GM12864 (cell line): ENCODE measurements at places on chromosomes 4 and X.

DNA sequence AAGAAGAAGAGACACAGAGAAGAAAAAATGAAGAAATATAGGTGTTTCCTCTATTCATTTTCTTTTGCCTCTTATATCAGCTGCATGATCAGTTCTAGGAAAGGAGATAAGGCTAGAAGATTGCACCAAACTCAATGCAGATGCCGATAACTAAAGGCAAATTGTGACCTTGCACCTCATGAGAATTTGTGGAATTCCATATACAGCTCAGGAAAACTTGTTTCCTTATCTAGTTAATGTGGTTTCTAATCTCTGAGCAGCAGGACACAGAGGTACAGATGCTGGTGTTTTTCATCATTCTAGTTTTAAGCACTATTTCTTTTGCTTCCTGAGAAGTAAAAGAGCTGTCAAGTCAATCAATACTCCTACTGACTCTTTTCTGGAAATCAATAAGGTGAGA, 104.6 kb upstream of the NWD2 start:
- DNase-seq: no peak

DNA sequence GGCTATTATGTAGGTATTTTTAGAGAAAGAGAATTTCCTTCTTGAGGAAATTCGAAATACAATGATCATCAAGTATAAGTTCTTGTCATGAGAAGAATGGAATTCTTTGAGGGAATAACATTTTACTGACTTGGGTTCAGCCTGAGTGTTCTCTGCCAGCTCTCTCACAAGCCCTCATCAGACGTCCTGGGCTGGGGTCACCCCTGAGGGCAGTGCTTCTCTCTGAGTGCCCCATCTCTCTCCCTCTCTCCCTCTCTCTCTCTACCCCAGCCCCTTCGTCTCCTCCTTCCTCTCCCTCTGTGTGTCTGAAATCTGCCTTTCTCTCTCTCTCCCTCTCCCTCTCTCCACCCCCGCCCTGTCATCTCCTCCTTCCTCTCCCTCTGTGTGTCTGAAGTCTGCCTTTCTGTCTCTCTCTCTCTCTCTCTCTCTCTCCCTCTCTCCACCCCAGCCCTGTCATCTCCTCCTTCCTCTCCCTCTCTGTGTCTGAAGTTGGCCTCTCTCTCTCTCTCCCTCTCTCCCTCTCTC, 241.7 kb upstream of the PSAPL1 start:
- no peak for DNase-seq

DNA sequence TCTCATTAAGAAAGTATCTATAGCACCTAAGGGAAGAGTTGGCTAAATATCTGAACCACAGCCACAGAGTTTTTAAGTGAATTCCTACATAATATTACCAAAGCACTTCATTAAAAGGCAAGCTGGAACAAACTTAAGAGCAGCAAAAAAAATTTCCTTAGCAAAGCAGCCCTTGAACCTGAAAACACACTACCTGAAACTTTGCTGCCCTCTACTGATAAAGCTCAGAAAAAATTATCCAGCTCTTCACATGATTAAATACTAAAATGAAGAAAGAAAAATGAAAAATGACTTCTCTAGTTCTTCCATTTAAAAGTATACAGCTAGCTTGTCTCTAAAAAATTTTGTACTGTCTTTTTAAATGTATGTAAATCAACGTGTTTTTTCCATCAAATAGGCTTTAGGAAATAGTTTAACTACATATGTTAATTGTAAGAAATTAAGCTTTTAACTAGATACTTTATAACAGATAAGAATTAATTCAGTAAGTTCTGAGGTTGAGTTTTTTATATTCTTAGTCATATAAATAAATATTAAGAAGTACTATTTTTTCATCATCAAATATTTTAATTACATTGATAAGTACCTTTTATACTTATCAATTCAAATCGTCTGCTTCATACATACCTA, 156.1 kb downstream of the STPG2 start:
- DNase-seq: no peak

- DNase-seq: no peak
Measured at GRCh38 chr4:104424989-104425388, 69.7 kb downstream of the CXXC4 start.
